ENCODE measurements at places on chromosomes 13 and 19. TPM values are rescaled to one million over a fixed set of nuclear protein-coding genes. Genes with fewer than 3 reads are reported as not detected.

Gene KRI1
- polyA plus RNA-seq, result 12.7 TPM

Gene C5AR2
- polyA plus RNA-seq, result 0.26 TPM

Gene FAM124A
- not detected for polyA plus RNA-seq

Gene GRK1
- polyA plus RNA-seq, result 0.03 TPM

Gene KLK2
- 0.11 TPM for polyA plus RNA-seq

Gene USF2
- 106 TPM for polyA plus RNA-seq

Gene ZNF91
- 19.6 TPM for polyA plus RNA-seq

Gene LRRC25
- polyA plus RNA-seq, result 0.53 TPM

Gene LHB
- 0.82 TPM for polyA plus RNA-seq

Gene ODAD3
- 0.08 TPM for polyA plus RNA-seq

Gene POGLUT2
- polyA plus RNA-seq, result 14.7 TPM

Gene PLIN3
- 69.4 TPM for polyA plus RNA-seq

Gene RPS15
- polyA plus RNA-seq, result 1,504 TPM

Gene ZNF837
- polyA plus RNA-seq, result 0.69 TPM

Gene CTXN1
- polyA plus RNA-seq, result 0.12 TPM
